ENCODE measurements at places on chromosomes 6 and 20. TPM values are rescaled to one million over a fixed set of nuclear protein-coding genes. Genes with fewer than 3 reads are reported as not detected.
A peak's percentile ranks its signal among the peaks of the same experiment; 100 is the strongest.

The SAMD10 gene
- 3.3 TPM for total RNA-seq

DNA sequence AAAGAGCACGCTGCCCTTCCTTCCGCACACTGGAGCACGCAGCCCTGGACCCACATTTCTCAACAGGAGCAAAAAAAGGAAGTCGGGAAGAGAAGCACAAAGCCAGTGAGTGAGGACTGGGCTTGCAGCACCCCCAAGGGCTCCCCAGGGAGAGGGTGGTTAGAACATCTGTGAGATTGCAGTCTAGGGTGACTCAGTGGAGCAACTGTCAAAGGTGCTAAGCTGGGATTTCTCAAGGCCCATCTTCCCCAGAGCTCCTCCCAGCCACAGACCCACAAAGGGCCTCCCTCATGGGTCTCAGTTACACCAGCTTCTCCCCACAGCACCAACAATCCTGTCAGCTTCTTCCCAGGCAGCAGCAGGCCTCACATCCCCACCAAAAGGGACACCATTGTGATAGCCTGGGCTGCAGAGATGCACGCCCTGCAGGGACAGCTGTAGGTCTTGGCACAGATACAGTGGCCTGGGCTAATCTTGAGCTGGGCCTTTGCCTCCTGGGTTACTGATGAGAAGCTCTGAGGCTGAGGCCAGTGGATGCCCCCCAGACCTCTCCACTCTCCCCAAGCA, 39.6 kb upstream of the CD93 start:
- DNase-seq, result peak; percentile 71

The GPX5 gene
- total RNA-seq, result not detected

- no peak for DNase-seq
Observed at GRCh38 chr6:319177-320131, 27.2 kb downstream of the DUSP22 start.

The GGTLC1 gene
- total RNA-seq, result not detected

The GPR6 gene
- not detected for total RNA-seq

The MAP3K5 gene
- total RNA-seq, result 7.3 TPM

The SIGLEC1 gene
- total RNA-seq, result 9.1 TPM

GRCh38 chr6:35474131-35474941, 6.1 kb downstream of the RPL10A start:
- no peak for DNase-seq

GRCh38 chr6:118100717-118101116, 193.7 kb downstream of the SLC35F1 start:
- no peak for DNase-seq

The DYNLT2 gene
- total RNA-seq, result 0.77 TPM

The CLDN20 gene
- not detected for total RNA-seq

The RAB32 gene
- total RNA-seq, result 8.4 TPM

GRCh38 chr6:11366183-11366933, 133.9 kb upstream of the NEDD9 start:
- DNase-seq, result no peak

- DNase-seq, result peak; percentile 66
Observed at GRCh38 chr6:135935941-135936601, 84.6 kb downstream of the PDE7B start.

- DNase-seq, result no peak
Observed at GRCh38 chr6:38320358-38320757, 319.4 kb downstream of the BTBD9 start.

DNA sequence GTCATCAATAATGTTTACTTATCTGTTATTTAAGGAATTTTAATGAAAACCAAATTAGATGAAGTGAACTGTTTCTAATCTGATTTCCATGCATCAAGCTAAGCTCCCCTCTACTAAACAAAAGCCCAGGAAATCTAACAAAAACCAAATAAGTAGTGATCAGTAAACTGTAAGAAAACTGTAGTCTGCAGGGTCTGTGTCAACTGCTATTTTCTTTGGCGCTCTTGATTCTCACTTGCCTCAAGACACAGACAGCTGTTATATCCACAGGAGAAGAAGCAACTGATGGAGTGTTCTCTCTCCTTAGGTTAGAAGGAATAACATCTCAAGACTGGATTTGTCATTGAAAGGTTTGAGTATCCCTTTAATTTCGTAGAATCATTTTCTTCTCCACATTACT, 293.5 kb downstream of the PHF3 start:
- DNase-seq, result no peak

DNA sequence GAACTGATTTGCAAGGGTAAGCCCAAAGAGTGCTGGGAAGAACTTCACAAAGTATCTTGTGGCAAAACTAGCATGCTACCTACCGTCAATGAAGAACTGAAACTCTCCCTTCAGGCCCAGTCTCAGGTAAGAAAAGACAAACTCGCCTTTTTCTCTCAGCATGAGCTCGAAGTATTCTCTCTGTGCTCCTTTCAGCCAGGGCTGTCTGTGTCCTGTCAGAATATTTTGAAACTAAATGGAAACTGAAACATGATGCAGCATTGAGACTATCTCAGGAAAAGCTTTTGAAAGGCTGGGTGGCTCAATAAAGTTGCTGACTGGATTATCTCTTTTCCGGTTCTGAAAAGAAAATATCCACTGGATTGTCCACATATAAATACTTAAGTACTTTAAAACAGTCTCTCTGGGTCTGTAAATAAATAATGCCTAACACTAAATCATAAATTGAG, 696 bp downstream of the CALHM5 start:
- DNase-seq, result no peak

The SLC22A16 gene
- not detected for total RNA-seq

DNA sequence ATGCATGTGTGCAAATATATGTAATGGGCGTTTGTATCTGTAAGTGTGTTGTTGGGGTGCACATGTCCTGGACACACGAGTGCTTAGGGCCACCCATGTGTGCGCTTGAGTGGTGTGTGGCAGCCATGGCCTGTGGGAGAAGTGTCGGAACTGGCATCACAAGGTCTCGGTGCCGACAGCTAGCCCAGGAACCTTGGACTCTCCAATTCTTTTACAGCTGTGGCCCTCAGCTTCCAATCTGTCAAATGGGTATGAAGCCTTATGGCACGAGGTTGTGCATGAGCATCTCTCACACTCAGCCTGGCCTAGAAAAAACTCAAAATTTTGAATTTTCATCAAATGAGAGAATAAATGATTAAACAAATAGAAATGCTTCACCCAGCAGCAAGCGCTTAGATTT, 42.0 kb downstream of the SPDEF start:
- no peak for DNase-seq

DNA sequence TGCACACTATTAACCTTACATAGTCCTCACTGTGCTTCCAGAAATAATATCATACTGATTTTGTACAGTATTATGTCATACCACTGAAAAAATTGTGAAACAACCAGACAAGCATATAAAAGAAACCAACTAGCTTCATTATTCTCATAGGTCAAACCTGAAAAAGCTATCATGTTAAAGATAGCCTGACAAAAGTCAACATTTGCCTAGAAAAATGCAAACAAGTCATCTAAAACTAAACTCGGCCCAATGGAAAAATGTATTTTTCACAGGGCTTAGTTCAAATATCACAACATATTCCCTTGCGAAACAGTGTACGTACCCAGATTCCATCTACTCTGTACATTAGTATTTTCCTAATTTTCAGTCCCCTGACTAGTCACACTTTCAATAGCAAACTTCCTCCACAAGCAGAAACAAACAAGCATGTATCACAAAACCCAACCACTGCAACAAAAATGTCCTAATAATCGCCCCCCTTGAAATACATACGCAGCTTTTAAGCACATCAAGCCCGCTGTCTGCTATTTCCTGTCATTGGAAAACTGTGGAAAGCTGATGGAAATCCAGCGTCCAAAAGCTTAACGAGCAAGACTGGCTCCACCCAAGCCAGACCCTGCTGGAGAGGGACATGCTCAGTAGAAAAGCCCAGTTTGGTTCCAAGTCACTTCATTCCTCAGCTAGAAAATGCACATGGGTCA, 93.1 kb downstream of the EPB41L2 start:
- peak; percentile 45 for DNase-seq

DNA sequence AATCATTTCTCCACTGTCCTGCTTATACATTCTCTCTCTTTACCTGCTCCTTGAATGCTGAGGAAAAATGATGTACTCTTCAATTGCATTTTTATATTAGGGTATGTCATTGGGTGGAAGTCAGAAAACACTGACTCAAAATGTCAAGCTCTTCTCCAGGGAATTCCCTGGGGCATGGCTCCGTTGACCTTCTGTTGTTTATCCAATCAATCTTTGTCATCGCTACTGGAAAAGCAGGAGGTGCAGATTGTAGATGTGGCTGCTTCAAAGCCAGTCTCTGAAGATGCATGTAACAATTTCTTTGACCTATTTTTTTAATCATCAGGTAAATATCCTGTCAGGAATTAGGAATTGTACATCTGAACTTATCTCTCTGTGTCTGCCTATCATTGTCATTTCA, 63.9 kb upstream of the TENT5A start:
- no peak for DNase-seq

- DNase-seq, result no peak
Observed at GRCh38 chr6:128149796-128150195, 248.9 kb upstream of the THEMIS start.

DNA sequence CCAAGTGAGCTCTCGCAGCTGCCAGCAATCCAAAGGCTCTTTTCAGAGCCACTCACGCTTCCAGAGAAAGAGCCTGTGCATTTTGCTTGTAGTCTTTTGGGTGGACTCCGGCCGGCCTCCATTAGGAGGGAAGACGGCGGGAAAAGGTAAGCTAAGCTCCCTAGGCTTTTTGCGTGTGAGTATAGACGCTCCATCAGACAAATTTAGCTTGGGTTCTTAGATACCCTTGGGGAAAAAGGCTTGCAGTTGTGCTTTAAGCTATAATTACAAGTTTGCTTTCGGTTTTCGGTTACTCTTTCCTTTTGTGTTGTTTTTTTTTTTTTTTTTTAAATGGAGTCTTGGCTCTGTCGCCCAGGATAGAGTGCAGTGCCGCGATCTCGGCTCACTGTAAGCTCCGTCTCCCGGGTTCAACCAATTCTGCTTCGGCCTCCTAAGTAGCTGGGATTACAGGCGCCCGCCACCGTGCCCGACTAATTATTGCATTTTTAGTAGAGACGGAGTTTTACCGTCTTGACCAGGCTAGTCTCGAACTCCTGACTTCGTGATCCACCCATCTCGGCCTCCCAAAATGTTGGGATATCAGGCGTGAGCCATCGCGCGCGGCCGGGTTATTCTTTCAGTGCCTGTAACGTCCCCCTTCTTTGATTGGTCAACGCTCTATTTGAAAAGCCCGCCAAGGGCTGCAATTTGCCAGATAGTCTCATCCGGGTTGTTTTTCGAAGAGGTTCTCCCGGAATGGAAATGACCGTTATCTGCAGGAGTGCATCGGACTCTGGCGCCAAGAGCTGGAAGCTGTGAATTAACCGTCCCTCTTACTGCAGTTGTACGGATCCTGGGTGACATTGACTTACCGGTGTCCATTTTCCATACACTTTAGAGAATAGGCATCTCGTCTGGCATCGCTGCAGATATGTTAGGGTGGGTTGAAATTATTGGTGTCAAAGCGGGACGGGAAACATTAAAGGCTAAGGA, 18.1 kb downstream of the OR2B2 start:
- peak; percentile 93 for DNase-seq

DNA sequence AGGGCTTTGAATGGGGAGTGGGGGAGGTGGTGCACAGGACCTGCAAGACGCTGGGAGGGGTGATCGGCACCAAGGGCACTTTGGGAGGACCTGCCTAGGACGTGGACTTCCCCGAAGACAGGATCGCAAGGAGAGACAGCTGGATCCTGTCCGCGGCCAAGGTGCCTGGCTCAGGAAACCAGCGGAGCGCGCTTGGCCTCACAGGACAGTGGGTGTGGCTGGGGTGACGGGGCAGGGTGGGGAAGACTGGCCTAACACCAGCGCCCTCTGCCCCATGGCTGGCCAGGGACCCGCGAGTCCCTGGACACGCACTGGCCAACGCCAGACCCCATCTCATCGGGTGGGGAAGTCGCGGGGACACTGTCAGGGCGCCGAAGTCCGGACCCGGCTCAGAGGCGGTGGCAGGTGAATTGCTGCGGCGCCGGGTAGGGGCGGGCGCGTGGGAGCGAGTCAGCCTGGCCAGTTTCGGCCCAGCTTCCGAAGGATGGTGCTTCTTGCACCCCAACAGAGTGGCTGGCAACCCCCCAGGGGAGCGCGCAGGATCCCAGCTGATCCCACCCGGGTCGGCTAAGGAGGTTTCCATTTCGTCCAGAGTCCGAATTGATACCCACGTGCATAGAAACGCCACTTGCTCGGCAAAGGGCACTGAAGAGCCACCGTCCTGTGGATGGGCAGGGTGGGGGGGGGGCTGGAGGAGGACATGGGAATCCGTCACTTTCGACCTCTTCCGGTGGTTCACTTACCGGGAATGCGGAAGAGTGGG, 785 bp upstream of the THBD start:
- DNase-seq, result peak; percentile 85

- DNase-seq, result peak; percentile 95
Observed at GRCh38 chr20:38165089-38165965, at the start of gene TGM2. Gene TGM2, minus strand, starts transcription at chr20:38165270. Its CDS starts 72 bp downstream, at chr20:38165198.

DNA sequence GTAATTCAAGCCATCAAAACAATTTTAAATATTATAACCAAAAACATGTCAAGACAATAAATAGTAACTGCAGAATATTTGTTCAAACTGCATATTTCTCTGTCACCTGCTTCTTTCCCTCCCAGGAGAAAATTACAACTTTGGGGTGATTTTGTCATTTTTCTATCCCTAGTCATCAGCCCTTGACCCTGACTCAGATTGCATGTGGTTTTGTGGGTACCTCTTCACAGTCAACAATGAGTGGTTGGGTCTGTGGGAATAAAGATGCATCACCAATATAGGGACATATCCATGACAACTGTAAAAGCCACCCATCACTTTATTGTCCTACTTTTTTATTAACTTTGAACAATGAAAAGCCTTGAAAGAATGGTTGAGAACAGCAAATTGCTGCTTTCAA, 7.3 kb downstream of the COL10A1 start:
- no peak for DNase-seq

GRCh38 chr20:59788811-59789397, 144.5 kb downstream of the SYCP2 start:
- no peak for DNase-seq

GRCh38 chr20:42472198-42472597, 717.5 kb downstream of the PTPRT start:
- DNase-seq, result no peak

- no peak for DNase-seq
Observed at GRCh38 chr6:95785785-95786184, 208.4 kb downstream of the MANEA start.

The ARMC2 gene
- 15.2 TPM for total RNA-seq

- no peak for DNase-seq
Observed at GRCh38 chr6:107123501-107123900, 8.2 kb upstream of the BEND3 start.

The CD40 gene
- total RNA-seq, result 19.0 TPM

DNA sequence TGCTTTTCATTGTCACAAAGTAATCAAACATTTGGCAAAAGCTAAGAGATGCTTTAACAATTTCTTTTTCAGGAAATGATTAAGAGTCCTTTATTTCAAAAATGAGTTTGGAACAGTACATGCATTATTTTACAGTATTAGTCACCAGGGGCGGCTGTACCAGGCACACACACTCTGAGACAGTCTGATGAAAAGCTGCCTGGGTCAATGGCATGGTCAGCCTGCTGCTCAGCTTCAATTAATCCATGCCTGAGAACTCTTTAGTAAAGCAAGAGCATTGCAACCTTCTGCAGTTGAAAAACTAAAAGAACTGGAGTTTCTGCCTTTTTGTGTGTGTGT, 105.5 kb downstream of the TULP4 start:
- no peak for DNase-seq
